ENCODE measurements at places on chromosomes 1 and 21. TPM values are rescaled to one million over a fixed set of nuclear protein-coding genes. Genes with fewer than 3 reads are reported as not detected.

DNA sequence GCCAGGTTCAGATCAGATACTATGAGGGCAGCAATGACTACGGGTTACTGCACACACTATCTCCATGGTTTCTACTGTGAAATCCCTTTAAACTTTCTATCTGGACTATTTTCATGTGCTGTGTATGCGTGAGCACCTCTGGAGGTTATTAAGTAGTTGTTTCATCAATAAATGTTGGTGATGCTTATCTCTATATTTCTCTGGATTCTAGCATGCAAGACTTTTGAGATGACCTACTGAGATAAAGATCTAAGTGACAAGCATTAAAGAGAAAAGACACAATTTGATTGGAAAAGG, 194.0 kb downstream of the NRIP1 start:
- no peak for DNase-seq

DNA sequence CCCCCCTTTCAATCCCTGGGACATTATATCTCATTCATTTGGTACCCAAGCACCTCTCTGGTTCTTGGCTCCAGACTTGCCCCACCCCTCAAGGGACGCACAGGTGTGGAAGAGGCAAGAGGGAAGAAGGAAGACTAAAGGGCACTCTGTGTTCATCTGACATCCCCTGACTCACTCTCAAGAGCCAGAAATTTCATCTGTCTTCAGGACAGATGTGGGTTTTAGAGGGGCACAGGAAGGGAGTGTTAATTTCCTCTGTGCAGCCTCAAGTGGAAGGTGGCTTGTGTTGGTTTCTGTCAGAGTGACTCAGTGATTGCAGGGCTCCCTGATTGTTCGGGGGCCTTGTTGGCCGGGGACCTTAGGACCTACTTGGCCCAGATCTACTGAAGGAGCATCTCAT, 2.4 kb downstream of the C2CD4D start:
- DNase-seq: no peak

Gene COL9A2
- total RNA-seq: 6.3 TPM

GRCh38 chr1:234562334-234562733, 47.6 kb downstream of the IRF2BP2 start:
- no peak for DNase-seq

DNA sequence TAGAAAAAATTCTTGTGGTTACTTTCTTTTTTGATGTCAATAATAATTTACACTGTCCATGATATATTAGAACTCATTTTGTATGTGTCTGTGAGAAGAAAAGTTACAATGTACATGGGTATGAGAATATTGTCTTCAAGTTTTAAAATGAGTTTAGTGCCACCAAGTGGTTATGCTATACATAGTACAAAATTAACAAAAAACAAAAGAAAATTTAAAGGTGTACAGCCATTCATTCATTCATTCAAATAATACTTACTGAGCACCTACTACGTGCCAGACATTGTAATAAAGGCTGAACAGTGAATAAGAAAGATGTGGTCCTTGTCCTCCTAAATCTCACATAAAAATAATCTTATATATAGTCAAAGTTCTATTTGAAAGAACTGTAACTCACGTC, 27.7 kb downstream of the UCHL5 start:
- no peak for DNase-seq

Gene ERMAP
- 1.8 TPM for total RNA-seq

GRCh38 chr1:101526813-101527212, 290.0 kb downstream of the S1PR1 start:
- no peak for DNase-seq

Gene KIF2C
- 0.64 TPM for total RNA-seq

- DNase-seq: no peak
Measured at GRCh38 chr1:89892816-89893215, 72.0 kb downstream of the LRRC8D start.

- DNase-seq: no peak
Measured at GRCh38 chr1:161884475-161884874, 118.4 kb downstream of the ATF6 start.

- DNase-seq: no peak
Measured at GRCh38 chr1:112988367-112988766, 32.4 kb upstream of the SLC16A1 start.

- DNase-seq: no peak
Measured at GRCh38 chr1:31926252-31926651, 11.9 kb downstream of the PTP4A2 start.
